ENCODE measurements at places on chromosomes 12 and 14. TPM values are rescaled to one million over a fixed set of nuclear protein-coding genes. Genes with fewer than 3 reads are reported as not detected.

GPRC5A gene
- total RNA-seq: not detected

C1R gene
- total RNA-seq: 1.5 TPM

- H3K36me3 ChIP-seq: peaks cover 9% of the 10 kb centered on the region
- H3K4me3 ChIP-seq: no peak overlapping the region
- H3K27ac ChIP-seq: no peak overlapping the region
- H3K27me3 ChIP-seq: no peaks in the 10 kb centered on the region
These were observed 65.3 kb upstream of the TRAF3 start for GRCh38 chr14:102711946-102712345.

EML5 gene
- 7.3 TPM for total RNA-seq

PLCZ1 gene
- not detected for total RNA-seq

- DNase-seq: no peak
- no peak overlapping the region for H3K4me3 ChIP-seq
- no peaks in the 10 kb centered on the region for H3K27me3 ChIP-seq
- H3K4me1 ChIP-seq: no peaks in the 10 kb centered on the region
- no peak overlapping the region for H3K27ac ChIP-seq
- peaks cover 2% of the 10 kb centered on the region for H3K36me3 ChIP-seq
These were observed 24.9 kb upstream of the JDP2 start for GRCh38 chr14:75402867-75403413.

SIX1 gene
- not detected for total RNA-seq

GRCh38 chr14:32757568-32757967 lies 181.1 kb upstream of the NPAS3 start:
- peaks cover 32% of the 10 kb centered on the region for H3K36me3 ChIP-seq
- H3K4me3 ChIP-seq: no peak overlapping the region
- no peaks in the 10 kb centered on the region for H3K27me3 ChIP-seq
- no peak overlapping the region for H3K27ac ChIP-seq
- no peaks in the 10 kb centered on the region for H3K4me1 ChIP-seq
- no peak for DNase-seq

DNA sequence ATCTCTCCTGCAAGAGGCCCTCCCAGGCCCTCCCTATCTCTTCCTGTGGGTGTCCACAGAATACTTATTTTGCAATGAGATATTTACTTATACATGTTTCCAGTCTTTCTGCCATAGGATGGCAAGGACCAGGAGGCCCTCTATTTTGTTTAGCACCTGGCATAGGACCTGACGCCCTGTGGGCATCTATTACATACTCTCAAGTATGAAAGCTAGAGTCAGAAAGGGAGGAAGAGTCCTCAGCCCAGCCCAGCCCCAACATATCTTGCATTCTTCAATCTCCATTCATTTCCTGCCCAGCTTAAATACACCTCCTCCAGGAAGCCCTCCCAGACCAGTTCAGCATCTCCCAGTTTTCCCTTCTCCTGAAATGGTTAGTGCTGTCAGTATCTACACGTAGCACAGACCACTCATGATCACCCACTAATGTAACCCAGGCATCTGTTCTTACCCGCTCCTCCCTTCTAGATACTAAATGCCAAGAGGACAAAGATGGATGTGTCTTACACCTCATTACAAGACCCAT lies 7.4 kb downstream of the FOXN4 start:
- H3K27me3 ChIP-seq: peaks cover 19% of the 10 kb centered on the region
- H3K36me3 ChIP-seq: no peaks in the 10 kb centered on the region
- DNase-seq: no peak
- H3K4me1 ChIP-seq: no peaks in the 10 kb centered on the region
- no peak overlapping the region for H3K27ac ChIP-seq
- H3K4me3 ChIP-seq: no peak overlapping the region

ACOT4 gene
- total RNA-seq: 0.99 TPM

GRCh38 chr14:105187116-105187515 lies 6.0 kb upstream of the NUDT14 start:
- H3K36me3 ChIP-seq: no peaks in the 10 kb centered on the region
- no peak overlapping the region for H3K27ac ChIP-seq

- no peaks in the 10 kb centered on the region for H3K36me3 ChIP-seq
- H3K27me3 ChIP-seq: peaks cover 1% of the 10 kb centered on the region
- DNase-seq: no peak
- H3K4me3 ChIP-seq: no peak overlapping the region
These were observed 66.7 kb downstream of the PDE3A start for GRCh38 chr12:20434996-20435395.

RNF212B gene
- total RNA-seq: not detected

GRCh38 chr14:35121887-35122695 lies at the start of the genes PPP2R3C and PRORP:
PPP2R3C (minus strand) TSS chr14:35121990; CDS start chr14:35121959, 31 bp downstream.
PRORP (plus strand) TSS chr14:35122552; CDS start chr14:35123246, 694 bp downstream.
- H3K27ac ChIP-seq: peak within 1 kb of the TSS; percentile 100
- H3K4me1 ChIP-seq: peaks cover 74% of the 10 kb centered on the region
- peak; percentile 91 for DNase-seq
- peaks cover 7% of the 10 kb centered on the region for H3K36me3 ChIP-seq
- H3K27me3 ChIP-seq: no peaks in the 10 kb centered on the region

- no peak overlapping the region for H3K4me3 ChIP-seq
- no peak for DNase-seq
- no peaks in the 10 kb centered on the region for H3K36me3 ChIP-seq
- H3K4me1 ChIP-seq: no peaks in the 10 kb centered on the region
- H3K27ac ChIP-seq: no peak overlapping the region
- peaks cover 2% of the 10 kb centered on the region for H3K27me3 ChIP-seq
These were observed 55.5 kb upstream of the SRRM4 start for GRCh38 chr12:118925826-118926225.

- H3K4me3 ChIP-seq: peak overlapping the region; percentile 98
- H3K27ac ChIP-seq: peak overlapping the region; percentile 96
- H3K4me1 ChIP-seq: peaks cover 70% of the 10 kb centered on the region
- H3K36me3 ChIP-seq: peaks cover 66% of the 10 kb centered on the region
- H3K27me3 ChIP-seq: no peaks in the 10 kb centered on the region
These were observed 2.3 kb downstream of the DGKA start for GRCh38 chr12:55933169-55933798.

SPIC gene
- total RNA-seq: not detected

DNA sequence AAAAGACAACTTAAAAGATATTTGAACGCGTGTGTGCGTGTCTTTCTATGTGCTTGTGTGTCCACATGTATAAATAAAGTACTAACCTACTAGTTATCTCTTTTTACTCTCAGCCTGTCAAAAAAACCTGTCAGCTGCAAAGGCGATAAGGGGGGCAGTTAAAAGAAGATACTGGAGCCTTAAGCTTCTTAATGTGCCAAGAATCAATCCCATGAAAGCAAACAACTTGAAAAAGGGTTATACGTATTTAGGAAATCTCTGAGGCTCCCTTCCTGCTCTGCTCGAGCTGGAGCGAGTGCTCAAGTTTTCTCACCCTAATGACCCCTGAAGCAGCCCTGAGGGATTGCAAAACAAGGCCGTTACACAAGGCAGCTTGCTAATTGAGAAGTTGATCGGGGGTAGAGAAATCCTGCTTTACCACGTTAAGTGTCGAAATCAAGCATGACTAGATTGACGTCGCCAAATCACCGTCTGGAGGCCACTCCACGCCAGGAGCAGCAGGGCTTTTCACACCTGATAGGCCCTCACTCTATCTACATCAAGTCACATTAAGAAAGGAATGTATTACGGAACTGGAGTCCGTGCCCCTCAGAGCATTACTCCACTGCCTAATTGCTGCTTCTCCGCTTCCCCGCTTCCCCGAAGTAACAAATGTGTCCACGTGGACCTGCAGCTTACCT lies 32.4 kb downstream of the LMO3 start:
- no peaks in the 10 kb centered on the region for H3K36me3 ChIP-seq
- H3K27me3 ChIP-seq: no peaks in the 10 kb centered on the region
- DNase-seq: no peak
- no peak overlapping the region for H3K27ac ChIP-seq
- no peaks in the 10 kb centered on the region for H3K4me1 ChIP-seq

DNA sequence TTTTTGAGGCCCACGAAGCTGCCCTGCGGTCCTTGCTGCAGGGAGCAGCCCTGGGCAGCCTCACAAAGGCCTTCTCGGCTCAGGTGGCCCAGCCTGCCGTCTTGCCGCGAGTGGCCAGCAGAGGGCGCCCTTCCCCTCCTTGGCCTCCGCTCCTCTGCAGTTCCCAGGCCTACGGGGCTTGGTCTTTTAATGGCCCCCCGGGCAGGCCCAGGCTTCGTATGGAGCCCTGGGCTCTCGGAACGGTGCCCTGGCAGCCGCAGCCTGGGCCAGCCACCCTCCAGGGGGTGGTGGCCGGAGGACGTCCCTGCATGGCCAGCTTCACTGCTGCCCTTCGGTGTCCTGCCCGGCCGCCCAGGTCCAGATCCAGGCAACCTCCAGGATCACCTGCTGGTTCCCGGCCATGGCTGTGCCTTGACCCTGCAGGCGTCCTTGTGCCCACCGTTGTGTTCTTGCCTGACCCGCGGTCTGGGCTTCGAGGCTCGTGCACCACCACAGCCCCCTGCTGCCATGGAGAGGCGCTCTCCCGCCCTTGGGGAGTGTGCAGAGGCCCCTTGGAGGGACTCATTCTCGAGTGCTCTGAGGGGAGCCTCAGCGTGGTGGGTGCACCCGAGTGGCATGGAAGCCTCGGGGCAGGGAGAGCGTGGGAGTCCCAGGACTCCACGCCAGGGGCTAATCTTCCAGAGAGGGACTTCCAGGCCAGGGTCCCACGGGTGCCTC lies 9.4 kb downstream of the ASPG start:
- H3K27ac ChIP-seq: no peak overlapping the region

GPR84 gene
- total RNA-seq: not detected

DNA sequence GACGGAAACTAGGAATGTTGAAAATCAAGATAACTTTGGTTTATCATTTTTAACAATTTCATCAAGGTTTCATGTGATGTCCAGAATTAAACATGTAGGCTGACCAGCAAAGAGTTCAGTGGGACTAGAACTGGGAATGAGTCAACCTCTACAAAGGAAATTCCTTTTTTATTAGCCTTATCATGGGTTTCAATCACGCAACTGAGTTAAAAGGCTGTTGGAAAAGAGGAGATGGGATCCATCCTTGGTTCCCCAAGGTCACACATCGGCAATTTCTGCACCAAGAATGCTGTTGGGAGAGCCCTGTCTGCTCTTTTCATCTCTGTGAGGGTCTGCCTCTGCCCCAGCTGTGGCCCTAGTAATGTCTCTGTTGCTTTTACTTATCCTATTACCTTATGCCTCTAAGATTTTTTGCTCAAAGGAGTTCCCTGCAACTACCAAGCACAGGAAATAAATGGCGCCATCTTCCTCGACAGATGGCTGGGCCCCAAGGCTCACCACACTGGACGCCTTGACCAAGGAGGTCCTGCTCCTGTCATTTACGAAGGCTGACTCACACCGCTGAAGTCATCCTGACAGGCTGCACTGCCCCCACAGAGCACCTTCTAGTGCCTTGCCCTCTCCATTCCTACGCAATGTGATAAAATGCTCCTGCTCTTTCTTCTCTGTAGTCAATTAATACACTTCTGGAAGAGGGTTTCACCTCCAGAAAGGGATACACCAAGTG lies 367.4 kb downstream of the GXYLT1 start:
- no peak for DNase-seq
- H3K27me3 ChIP-seq: no peaks in the 10 kb centered on the region
- no peaks in the 10 kb centered on the region for H3K36me3 ChIP-seq
- no peak overlapping the region for H3K27ac ChIP-seq

CCDC175 gene
- total RNA-seq: not detected

GRCh38 chr12:82665142-82665923 lies 21.4 kb upstream of the TMTC2 start:
- peaks cover 33% of the 10 kb centered on the region for H3K27me3 ChIP-seq
- H3K27ac ChIP-seq: no peak overlapping the region
- H3K36me3 ChIP-seq: no peaks in the 10 kb centered on the region

DNA sequence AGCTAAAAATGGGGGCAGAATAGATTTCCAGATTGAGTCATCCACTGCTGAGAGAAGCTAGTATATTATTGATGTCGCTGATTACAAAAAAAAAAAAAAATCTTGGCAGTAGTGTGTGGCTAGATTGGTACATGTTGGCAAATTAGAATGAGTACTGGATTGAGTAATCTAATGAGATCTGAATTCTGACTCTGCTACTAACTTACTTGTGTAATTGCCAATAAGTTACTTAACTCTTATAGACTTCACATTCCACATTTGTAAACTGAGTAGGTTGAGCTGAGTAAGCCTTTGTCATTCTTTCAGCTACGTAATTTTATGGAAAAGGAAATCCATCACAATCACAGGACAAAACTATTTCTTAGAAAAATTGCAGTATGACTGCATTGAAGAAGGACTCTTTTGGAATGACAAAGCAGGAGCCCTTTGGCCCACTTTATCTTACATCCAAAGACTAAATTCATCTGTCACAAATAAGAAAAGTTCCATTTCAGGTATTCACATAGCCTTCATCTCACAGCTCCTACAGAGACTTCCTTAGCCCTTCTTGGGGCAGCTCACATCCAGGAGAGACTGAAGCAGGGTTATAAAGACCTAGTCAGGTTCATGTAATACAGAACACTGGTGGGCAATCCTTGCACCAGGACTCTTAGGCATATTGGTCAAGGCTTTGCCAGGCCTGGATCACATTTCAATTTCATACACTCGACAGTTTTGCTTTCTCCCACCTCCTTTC lies 197.3 kb upstream of the CPNE8 start:
- no peak overlapping the region for H3K4me3 ChIP-seq
- no peaks in the 10 kb centered on the region for H3K27me3 ChIP-seq
- no peaks in the 10 kb centered on the region for H3K4me1 ChIP-seq
- DNase-seq: no peak
- H3K36me3 ChIP-seq: no peaks in the 10 kb centered on the region
- H3K27ac ChIP-seq: no peak overlapping the region

DNAI7 gene
- 0.82 TPM for total RNA-seq

DNA sequence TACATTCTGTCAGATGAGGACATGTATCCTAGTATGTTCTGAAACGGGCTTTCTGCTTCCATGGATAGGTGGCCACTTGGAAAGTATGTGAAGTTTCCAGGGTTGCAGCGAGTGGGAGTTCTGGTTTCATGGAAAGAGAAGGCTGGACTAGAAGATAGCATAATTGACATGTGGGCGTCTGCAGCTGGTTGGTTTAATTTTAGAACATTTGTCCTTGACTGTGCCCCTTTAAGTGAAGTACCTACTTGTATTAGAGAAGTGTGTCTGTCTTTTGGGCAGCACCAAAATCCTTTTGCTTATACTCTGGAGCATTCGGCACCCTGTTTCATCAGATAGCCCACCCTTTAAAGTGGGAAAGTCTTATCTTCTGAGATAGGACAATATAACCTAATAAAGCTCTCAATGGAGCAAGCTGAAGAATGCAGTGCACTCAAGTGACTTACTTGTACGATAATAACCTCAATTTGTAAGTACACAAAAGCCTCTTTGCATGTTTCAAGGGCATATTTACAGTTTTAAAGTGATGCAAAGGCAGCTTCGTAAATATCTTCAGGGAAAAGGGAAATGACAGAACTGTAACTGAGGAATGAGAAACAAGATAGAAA lies 35.2 kb downstream of the NTN4 start:
- no peak for DNase-seq
- H3K36me3 ChIP-seq: no peaks in the 10 kb centered on the region
- H3K27me3 ChIP-seq: peaks cover 10% of the 10 kb centered on the region
- no peak overlapping the region for H3K4me3 ChIP-seq
- no peak overlapping the region for H3K27ac ChIP-seq

GRCh38 chr12:74620921-74621320 lies 83.3 kb downstream of the ATXN7L3B start:
- no peaks in the 10 kb centered on the region for H3K4me1 ChIP-seq
- no peaks in the 10 kb centered on the region for H3K27me3 ChIP-seq
- no peak for DNase-seq
- no peak overlapping the region for H3K27ac ChIP-seq
- H3K4me3 ChIP-seq: no peak overlapping the region
- no peaks in the 10 kb centered on the region for H3K36me3 ChIP-seq

LPAR5 gene
- 18.9 TPM for total RNA-seq

FGF6 gene
- total RNA-seq: not detected

Measured in naive thymus-derived CD8-positive, alpha-beta T cell (primary cell).